Activated naive CD4-positive, alpha-beta T cell (primary cell): ENCODE measurements at places on chromosomes 4 and X.

DNA sequence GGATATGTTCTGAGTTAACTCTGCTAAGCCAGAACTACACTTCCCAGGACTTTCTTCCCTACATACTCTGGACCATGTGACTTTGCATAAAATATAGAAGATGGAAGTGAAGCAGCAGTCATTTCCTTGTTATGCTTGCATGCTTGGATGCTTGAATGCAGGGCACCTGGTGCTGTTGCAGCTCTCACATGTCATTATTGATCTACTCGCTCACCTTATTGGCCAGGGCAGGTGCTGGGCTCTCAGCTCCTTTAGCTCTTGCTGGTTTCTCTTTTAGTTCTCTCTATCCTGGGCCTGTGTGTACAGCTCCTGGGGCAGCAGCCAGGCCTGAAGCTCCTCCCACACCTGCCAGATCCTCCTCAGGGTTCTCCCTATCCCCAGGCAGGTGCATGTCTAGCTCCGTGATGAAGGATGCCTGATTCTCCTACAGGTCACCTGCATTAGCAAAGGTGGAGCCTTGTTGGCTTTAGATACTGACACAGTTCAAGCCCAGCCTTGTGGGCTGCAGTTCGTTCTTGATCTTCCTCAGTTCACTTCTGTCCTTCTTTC lies 53.3 kb downstream of the MED28 start:
- DNase-seq, result no peak

GRCh38 chr4:38360201-38360600 lies 303.8 kb upstream of the KLF3 start:
- DNase-seq, result no peak

GRCh38 chr4:111475001-111475400 lies 670.3 kb upstream of the FAM241A start:
- DNase-seq, result no peak

DNA sequence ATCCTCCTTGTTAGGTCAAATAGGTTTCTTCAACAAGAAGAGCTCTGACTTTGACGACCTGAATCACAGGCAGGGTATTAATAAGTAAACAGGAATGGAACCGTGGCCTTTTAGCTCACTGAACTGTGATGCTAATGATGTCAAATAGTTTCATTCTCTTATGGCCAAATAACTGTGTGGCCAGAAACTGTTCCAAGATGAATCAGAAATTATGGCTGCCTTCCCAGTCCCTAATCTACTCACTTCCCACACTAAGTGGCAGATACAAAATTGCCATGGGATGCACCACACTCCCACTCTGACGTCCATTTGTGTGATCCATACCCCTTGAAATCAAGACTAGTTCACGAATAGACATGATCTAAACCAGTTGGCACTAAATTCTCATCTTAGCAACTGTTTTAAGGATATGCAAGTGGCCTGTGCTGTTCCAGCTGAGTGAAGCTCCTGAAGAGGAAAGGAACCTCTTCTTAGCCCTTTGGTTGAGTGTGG lies 455.4 kb downstream of the IL15 start:
- DNase-seq, result no peak

- no peak for DNase-seq
Measured at GRCh38 chr4:67934628-67935027, 28.7 kb downstream of the TMPRSS11A start.

GRCh38 chr4:100511896-100512295 lies 5.9 kb downstream of the EMCN start:
- no peak for DNase-seq

GRCh38 chrX:1493877-1494510 lies 41.3 kb upstream of the ASMTL start:
- DNase-seq, result no peak

DNA sequence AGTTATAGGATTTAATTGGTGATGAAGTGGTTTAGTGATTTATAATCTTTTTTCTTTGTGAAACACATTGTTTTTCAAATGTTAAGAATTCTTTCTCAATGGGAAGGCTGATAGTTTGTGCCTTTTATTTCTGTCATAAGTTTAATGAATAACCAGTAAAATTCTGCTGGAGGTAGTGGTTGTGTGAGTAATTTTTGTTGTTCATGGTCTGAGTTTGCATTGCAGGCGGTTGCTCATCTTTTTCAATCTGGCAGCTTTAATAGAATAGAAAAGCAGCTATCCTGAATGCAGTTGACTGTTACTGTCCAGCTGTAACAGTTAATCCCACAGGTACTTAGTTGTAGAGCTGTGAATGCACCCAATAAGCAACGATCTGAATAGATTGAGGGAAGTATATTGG lies 215.6 kb upstream of the AFF2 start:
- DNase-seq, result no peak
